GM23338 (cell line): ENCODE measurements at places on chromosomes 16 and 17. TPM values are rescaled to one million over a fixed set of nuclear protein-coding genes. Genes with fewer than 3 reads are reported as not detected.

KRTAP4-4 gene
- not detected in 2 replicates for total RNA-seq

MBTD1 gene
- 62.0 and 63.9 TPM in 2 replicates for total RNA-seq

FOXF1 gene
- 0.10 TPM in 1 of 2 replicates, not detected in the other for total RNA-seq

CHST6 gene
- total RNA-seq = 13.2 and 22.2 TPM in 2 replicates

HELZ gene
- 38.8 and 62.0 TPM in 2 replicates for total RNA-seq

PRSS36 gene
- total RNA-seq = 1.3 and 1.4 TPM in 2 replicates

SLC38A8 gene
- not detected in 2 replicates for total RNA-seq

KRTAP1-5 gene
- not detected in 2 replicates for total RNA-seq

DNA sequence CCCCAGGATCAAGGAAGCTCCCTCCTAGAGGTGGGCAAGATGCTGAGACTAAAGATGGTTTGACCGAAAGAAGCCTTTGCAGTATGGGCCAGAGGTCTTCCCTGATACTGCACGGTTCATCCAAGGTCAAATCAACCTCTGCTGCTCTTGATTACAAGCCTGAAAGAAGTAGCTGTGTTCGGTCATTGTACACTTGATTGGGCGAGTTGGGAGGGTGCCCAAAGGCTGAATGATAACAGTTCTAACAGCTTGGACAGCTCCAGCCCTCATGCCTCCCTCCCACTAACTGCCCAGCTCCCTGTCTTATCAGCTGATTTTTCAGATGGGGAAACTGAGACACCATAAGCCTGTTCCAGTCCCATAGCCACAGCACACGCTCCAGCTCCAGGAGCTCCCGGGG is 42.8 kb downstream of the ABCC12 start:
- H3K4me1 ChIP-seq = no peaks in the 10 kb centered on the region
- H3K36me3 ChIP-seq = no peaks in the 10 kb centered on the region
- no peak overlapping the region for H3K27ac ChIP-seq
- no peaks in the 10 kb centered on the region for H3K27me3 ChIP-seq

DNA sequence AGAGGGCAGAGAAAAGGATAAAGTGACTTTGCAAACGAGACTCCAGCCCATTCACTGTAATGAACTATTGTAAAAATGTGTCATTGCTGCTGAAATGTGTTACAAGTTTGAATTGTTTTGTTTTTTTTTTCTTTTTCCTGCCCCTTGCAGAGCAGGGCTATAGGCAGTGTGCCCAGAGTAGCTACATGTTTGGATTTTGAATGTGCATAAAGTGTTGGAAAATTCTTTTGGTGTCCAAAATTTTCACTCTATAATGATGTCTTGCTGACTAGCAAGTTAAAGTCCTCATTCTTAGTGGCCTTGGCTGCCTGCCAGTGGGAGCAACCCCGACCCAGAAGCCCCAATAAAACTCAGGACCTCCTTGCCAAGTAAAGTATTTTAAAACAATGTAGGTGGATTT is 66.5 kb downstream of the IGF2BP1 start:
- no peaks in the 10 kb centered on the region for H3K27me3 ChIP-seq
- no peaks in the 10 kb centered on the region for H3K36me3 ChIP-seq
- no peak overlapping the region for H3K4me3 ChIP-seq
- H3K27ac ChIP-seq = no peak overlapping the region
- DNase-seq = no peak

- peak; percentile 90 for DNase-seq
- no peaks in the 10 kb centered on the region for H3K36me3 ChIP-seq
- H3K27ac ChIP-seq = no peak overlapping the region
- peaks cover 14% of the 10 kb centered on the region for H3K4me1 ChIP-seq
Measured at GRCh38 chr17:76940738-76941350, 72.6 kb downstream of the MGAT5B start.

- H3K27me3 ChIP-seq = no peaks in the 10 kb centered on the region
- no peak overlapping the region for H3K4me3 ChIP-seq
- H3K4me1 ChIP-seq = no peaks in the 10 kb centered on the region
- no peak overlapping the region for H3K27ac ChIP-seq
Measured at GRCh38 chr17:78568494-78569115, 8.6 kb downstream of the DNAH17 start.

GRCh38 chr16:88596483-88596882 is 26.3 kb downstream of the ZC3H18 start:
- no peaks in the 10 kb centered on the region for H3K27me3 ChIP-seq
- H3K27ac ChIP-seq = no peak overlapping the region; the same call in 1 of the 2 replicates
- no peak overlapping the region for H3K4me3 ChIP-seq
- peaks cover 18% of the 10 kb centered on the region for H3K36me3 ChIP-seq
- no peak for DNase-seq
- no peaks in the 10 kb centered on the region for H3K4me1 ChIP-seq

- DNase-seq = peak; percentile 95
- H3K4me3 ChIP-seq = no peak overlapping the region
- H3K27ac ChIP-seq = no peak overlapping the region; the same call in 1 of the 2 replicates
- H3K36me3 ChIP-seq = no peaks in the 10 kb centered on the region
- no peaks in the 10 kb centered on the region for H3K27me3 ChIP-seq
Measured at GRCh38 chr17:37710344-37710886, 34.4 kb downstream of the HNF1B start.

DNA sequence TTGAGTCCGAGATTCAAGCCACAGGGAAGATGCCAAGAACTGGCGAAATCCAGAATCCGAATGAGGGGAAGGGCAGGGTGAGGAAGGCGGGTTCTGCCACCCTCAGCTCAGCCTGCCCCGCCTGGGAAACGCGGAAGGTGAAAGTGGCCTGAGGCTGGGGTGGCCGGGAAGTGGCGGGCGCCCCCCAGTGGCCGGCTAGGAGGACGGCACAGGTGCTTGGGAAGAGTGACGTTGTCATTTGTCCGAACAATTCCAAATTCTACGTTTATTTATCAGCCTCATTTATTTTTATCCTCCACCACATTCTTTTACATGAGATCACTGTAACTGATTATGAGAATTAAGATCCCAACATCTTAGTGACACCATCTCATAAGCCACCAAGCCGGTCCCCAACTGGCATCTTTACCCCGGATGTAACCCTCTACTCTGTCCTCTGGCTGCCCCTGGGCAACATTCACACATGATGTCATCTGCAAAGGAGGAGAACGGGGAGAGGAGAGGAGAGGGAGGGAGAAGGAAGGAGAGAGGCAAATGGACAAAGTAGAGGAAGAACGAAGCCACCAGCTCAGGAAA is 21.3 kb downstream of the SRCIN1 start:
- DNase-seq = peak; percentile 75
- no peak overlapping the region; the same call in 1 of the 2 replicates for H3K4me3 ChIP-seq
- peaks cover 23% of the 10 kb centered on the region; the same call in 1 of the 2 replicates for H3K4me1 ChIP-seq
- H3K36me3 ChIP-seq = no peaks in the 10 kb centered on the region
- no peak overlapping the region for H3K27ac ChIP-seq

DNA sequence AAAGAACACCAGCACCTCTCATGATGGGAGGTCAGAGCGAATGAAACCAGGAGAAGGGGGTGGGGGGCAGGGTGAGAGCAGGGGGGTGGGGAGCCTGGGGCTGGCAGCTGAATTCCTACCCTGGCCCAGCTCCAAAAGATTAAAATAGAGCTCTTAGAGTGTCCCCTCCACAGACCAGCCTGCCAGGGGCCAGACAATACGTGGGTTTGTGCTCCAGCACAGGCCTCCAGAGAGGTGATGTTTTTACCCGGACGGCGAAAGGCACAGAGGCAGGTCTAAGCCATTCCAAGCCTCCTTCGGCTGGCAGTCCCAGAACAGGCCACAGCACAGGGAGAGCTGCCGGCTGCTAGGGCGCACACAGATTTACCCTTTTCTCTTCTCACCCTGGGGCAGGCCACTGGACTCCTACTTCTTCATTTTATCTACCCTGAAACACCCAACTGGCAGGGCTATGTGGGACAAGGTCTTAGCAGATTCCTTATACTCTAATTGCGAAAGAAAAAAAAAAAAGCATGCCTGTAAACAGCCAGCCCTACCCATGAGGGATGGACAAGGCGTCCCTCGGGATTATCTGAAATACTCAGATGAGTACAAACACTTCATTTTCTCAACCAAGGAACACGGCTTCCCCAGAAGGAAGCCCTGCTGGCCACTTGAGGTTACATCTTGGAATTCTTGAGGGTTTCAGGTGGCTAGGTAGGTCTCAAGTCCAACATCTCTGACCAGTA is 71.9 kb upstream of the NOG start:
- no peaks in the 10 kb centered on the region for H3K4me1 ChIP-seq
- H3K36me3 ChIP-seq = no peaks in the 10 kb centered on the region
- no peak overlapping the region for H3K4me3 ChIP-seq
- no peaks in the 10 kb centered on the region for H3K27me3 ChIP-seq
- no peak overlapping the region for H3K27ac ChIP-seq
- DNase-seq = peak; percentile 27

DNA sequence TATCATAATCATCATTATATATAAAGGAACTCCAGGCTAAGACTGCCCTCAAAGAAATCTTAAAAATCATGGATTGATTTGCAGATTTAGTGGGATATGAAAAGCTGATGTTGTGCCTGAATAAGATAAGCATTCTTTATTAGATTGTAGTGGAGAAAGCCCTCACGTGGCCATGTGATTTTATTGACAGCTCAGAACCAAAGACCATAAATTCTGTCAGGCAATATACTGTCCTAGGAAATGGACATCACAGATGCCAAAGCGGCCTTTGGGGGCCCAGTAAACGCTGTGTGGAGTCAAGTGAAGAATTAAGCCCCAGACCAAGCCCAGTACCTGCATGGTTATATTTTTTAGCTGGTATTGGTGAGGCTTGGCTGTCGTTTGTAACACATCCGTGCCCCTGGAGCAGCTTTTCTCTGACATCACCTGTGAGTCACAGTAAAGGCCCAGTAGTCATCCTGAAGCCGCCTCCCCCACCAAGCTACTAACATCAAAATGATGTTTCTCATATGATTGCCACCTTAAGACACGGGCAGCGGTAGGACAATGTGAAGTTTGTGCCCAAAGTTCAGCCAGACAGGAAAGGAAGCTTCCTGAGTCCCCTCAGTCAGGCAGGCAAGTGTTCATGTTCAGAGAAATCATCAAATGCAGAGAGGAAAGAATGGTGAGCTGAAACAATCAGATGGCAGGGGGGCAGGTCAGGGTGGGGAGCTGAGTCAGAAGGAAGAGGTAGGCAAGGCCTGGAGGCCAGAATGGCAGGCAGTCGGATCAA is 209.4 kb downstream of the IRX3 start:
- no peaks in the 10 kb centered on the region for H3K36me3 ChIP-seq
- H3K4me3 ChIP-seq = no peak overlapping the region
- no peaks in the 10 kb centered on the region for H3K27me3 ChIP-seq
- H3K27ac ChIP-seq = no peak overlapping the region

- no peaks in the 10 kb centered on the region for H3K27me3 ChIP-seq
- no peaks in the 10 kb centered on the region for H3K36me3 ChIP-seq
- no peaks in the 10 kb centered on the region for H3K4me1 ChIP-seq
- no peak overlapping the region for H3K27ac ChIP-seq
- no peak overlapping the region for H3K4me3 ChIP-seq
Measured at GRCh38 chr16:47567321-47567720, 106.2 kb downstream of the PHKB start.

GRCh38 chr16:31868691-31869167 is 4.9 kb upstream of the ZNF267 start:
- no peak overlapping the region for H3K27ac ChIP-seq
- no peaks in the 10 kb centered on the region for H3K36me3 ChIP-seq
- no peaks in the 10 kb centered on the region for H3K27me3 ChIP-seq
- H3K4me1 ChIP-seq = peaks cover 4% of the 10 kb centered on the region; the same call in 1 of the 2 replicates
- DNase-seq = peak; percentile 77

DNA sequence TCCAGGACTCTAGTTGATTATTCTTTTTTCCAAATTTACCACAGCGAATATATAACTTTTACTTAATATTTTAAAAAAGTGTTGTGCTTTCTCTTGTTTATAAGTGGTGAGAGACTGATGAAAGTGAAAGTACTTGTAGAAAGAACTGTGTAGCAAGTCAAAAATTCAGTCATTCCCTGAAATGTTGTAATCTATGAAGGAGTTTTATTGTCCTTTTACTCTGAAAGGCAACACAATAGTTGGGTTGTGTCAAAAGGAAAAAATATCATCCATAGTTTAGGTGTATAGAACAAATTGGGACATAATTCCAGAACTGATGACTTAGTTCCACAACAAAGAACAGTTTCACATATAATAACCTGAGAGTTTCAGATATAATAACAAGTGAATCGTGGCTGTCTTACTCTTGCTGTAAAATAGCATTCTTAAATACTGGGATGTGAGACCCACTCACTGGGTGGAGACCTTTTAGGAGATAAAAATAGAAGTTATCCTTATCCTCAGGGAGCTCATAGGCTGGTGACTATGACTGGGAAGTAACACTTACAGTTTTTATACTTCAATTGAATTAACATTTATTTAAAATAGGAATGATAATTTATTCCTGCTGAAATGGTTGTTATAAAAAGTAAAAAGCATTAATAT is 20.6 kb downstream of the CYB5B start:
- H3K36me3 ChIP-seq = peaks cover 6% of the 10 kb centered on the region; the same call in 1 of the 2 replicates
- H3K4me3 ChIP-seq = no peak overlapping the region
- H3K27me3 ChIP-seq = no peaks in the 10 kb centered on the region
- no peaks in the 10 kb centered on the region for H3K4me1 ChIP-seq
- no peak overlapping the region; the same call in 1 of the 2 replicates for H3K27ac ChIP-seq
- no peak for DNase-seq

- no peaks in the 10 kb centered on the region for H3K36me3 ChIP-seq
- no peak overlapping the region for H3K4me3 ChIP-seq
- H3K27me3 ChIP-seq = no peaks in the 10 kb centered on the region
- no peak overlapping the region for H3K27ac ChIP-seq
Measured at GRCh38 chr17:78748048-78748729, 33.9 kb downstream of the CYTH1 start.

- peak overlapping the region; percentile 67 for H3K4me3 ChIP-seq
- peaks cover 31% of the 10 kb centered on the region for H3K4me1 ChIP-seq
- H3K27ac ChIP-seq = no peak overlapping the region
- DNase-seq = peak; percentile 32
- H3K27me3 ChIP-seq = peaks cover 70% of the 10 kb centered on the region
Measured at GRCh38 chr17:29615048-29615385, 7.7 kb downstream of the CORO6 start.

GRCh38 chr16:88623858-88624257 is 14.5 kb upstream of the IL17C start:
- H3K36me3 ChIP-seq = no peaks in the 10 kb centered on the region; the same call in 1 of the 2 replicates
- no peak overlapping the region for H3K4me3 ChIP-seq
- no peaks in the 10 kb centered on the region for H3K27me3 ChIP-seq
- H3K4me1 ChIP-seq = no peaks in the 10 kb centered on the region; the same call in 1 of the 2 replicates
- H3K27ac ChIP-seq = no peak overlapping the region

DNA sequence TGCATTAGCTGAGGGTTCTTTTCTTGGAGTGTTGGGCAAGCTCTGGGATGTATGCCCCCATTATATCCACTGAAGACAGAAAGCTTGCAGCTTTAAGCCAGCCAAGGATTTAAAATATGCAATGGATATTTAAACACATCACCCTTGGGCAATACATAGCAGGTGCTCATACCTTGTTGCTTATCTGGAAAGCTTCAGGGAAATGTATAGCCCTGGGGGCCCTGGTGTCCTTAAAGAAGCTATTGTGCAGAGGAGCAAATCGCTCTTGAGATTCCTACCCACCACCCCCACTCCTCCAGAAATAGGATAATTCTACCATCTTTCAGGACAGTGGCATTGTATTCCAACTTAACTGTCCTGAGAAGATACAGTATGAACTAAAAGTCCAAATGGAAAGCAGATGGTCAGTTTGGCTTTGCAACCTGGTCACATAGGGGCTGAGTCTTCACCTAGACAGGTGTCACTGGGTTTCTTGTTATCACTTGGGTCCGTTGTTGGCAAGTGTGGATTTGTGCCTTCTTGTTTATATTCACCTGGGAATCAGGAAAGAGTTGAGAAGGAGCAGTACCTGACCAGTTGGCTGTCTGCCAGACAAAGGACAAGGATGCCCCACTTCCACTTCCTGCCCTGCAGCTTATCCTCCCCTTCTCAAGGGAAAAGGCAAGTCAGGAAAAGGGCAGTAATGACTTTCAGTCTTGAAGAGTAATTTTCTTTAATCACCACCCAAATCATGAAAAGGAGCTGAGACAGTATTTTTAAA is 3.4 kb downstream of the ANKRD40CL start:
- no peak overlapping the region for H3K4me3 ChIP-seq
- H3K27me3 ChIP-seq = no peaks in the 10 kb centered on the region
- no peak for DNase-seq
- H3K27ac ChIP-seq = no peak overlapping the region
